ENCODE measurements at places on chromosomes 7 and 10.

DNA sequence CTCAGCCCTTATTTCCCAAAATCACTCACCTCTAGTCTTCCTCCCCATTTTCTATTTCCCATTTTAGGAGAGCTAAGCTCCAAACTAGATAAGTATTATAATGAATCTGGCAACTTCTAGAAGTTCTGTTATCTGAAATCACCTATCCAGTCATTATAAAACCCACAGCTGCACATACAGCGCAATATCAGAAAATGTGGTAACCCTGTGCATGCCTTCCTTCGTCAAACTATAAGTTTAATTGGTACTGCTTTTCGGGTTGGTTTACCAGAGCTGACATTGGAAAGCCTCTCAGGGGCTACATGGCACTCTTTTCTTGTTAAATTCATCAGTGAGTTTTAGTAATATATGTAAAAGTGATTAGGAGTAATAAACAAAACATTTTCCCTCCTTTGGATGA is 1.6 kb downstream of the LAMB4 start:
- no peak for DNase-seq

GRCh38 chr7:155489158-155489840 is 31.4 kb downstream of the EN2 start:
- DNase-seq = no peak

GRCh38 chr7:38795593-38795992 is 113.4 kb downstream of the VPS41 start:
- no peak for DNase-seq

GRCh38 chr10:12723220-12723619 is 278.3 kb downstream of the CCDC3 start:
- no peak for DNase-seq

GRCh38 chr10:49387071-49387470 is 8.8 kb downstream of the DRGX start:
- no peak for DNase-seq

DNA sequence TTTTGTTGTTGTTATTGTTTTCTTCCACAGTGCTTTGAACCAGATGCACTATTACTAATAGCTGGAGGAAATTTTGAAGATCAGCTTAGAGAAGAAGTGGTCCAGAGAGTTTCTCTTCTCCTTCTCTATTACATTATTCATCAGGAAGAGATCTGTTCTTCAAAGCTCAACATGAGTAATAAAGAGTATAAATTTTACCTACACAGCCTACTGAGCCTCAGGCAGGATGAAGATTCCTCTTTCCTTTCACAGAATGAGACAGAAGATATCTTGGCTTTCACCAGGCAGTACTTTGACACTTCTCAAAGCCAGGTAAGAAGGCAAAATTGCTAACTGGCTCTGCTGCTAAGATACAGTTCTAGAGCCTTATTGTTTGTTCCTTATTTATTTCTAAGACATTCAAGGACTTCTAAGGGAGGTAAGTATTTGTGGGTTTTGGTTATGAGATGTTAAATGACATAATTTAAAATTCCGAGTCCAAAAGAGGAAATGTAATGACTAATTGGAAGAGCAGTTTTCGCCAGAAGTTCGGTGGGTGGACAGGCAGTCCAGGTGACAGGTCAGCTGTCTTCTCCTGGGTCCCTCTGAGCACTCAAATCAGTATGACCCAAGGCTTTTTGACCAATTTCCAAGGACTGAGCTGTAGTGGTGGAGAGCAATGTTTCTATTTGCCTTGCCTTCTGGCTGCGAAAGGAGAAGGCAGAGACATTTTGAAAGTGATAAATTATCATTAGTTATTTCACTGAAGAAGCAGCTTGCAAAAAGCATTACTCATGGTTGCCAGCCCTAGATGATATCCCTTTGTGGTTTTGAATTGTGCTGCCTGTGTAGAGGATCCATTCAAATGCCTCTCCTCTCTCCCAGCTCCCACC is 10.1 kb downstream of the SLC39A12 start:
- no peak for DNase-seq

DNA sequence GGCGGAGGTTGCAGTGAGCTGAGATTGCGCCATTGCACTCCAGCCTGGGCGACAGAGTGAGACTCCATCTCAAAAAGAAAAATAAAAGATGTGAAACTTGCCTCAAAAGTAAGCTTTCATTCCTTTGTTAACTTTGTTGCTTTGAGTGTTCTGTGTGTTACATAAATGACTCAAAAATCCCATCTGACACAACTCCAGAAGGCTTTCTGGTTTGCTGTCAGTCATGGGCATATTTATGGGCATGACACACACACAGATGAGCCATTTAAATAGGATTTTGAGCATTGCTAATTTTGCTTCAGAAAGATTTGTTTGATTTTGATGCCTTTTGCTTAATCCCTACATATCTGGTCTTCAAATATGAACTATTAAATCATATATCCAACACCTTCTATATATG is 82.6 kb downstream of the CACNB2 start:
- DNase-seq = no peak

DNA sequence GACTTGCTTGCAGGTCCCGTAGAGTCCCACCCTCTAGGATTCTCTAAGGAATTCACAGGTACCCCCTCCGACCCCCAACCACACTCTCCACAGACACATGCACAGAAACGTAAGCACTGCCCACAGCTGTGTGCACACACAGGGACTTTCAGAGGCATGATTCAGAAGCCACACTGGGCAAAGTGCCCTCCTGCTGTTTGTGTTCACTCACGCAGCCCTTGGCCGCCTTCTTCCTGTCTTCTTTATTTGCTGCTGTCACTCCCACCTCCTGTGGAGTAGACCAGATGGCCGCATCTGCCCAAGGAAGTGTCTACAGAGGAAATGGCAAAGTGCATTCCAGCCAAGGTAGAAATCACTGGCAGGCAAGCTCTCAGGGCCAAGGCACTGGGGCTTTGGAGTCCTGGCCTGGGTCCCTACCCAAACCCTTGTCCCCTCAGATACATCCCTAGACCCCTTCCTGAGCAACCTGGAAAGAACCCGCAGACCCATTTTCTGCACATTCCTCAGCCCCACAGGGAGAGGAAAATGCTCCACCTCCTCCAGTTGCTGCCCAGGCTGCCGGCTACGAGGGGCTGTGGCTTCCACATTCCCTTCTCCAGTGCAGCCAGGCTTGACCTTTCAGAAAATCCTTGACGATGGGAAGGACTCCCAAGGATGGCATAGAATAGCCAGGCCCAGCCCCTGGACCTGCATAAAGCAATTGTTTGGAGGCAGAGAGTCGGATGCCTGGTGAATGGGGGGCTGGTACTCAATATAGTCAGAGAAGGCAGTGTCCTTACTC is 21.6 kb upstream of the GIMAP8 start:
- no peak for DNase-seq

DNA sequence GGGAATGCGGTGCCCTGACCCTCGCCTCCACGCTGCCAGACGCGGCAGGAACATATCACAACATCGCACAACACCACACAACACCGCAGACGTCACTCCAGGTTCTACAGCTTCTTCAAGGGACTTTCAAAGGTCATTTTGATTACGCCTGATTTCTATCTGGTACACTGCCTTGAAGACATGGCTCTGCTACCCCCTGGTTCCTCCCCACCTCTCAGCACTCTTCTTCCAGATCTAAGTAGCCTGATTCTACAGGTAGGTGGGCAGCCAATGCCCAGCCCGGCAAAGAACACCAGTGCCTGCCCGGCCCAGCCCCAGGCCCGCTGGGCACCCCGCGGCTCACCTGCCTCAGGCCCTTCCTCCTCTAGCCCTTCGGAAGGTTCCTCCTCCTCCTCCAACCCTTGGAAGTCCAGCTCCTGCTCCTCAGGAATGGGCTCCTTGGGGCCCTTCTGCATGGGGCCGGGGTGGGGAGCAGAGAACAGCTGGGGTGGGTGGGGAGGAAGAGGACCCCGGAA is 8.4 kb downstream of the GIGYF1 start:
- DNase-seq = no peak

DNA sequence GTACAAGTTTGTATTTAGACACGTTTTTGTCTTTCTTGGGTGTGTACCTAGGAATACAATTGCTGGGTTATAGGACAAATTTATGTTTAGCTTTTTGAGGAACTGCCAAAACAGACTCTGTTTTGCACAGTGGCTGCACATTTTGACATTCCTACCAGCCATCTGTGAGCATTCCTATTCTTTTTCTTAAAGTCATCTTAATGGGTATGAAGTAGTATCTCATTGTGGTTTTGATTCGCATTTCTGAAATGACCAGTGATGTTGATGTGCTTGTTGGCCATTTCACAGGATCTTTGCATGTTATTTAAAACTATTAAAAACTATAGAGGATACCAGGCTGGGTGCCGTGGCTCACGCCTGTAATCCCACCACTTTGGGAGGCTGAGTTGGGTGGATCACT is 32.6 kb upstream of the IL15RA start:
- DNase-seq = no peak

DNA sequence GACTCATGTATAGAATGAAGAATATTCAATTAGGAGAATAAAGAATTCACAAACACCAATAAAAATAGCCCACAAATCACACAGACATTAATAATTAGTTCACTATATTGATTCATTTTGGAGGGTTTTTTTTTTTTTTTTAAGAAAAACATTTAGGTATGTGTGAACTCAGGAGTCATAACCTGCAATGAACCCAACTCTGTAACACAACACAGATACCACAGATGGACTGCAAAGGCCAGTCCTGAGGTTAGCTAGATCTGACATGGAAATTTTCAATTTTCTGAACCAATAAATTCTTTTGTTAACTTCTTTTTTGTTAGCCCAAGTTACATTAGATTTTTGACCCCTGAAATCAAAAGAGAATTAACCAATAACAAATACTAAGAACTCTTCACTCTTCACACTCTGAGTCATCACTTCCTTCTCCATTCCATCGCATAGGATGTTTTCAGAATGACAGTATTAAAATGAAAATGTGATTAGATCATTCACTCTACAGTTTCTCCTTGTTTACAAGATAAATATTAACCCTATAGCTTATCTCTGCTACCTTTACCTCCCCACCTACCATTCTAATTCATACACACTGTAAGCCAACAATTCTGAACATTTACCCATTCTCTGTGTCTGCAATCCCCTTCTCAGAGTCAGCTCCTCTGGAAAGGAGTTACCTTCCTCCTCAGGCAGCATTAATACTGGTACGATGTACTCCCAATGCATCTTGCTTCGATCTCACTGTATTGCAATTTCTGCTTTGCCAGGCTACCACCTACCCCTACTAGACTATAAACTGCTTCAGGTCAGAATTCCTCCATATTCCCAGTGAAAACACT is 141.5 kb downstream of the LRRN3 start:
- DNase-seq = no peak

- no peak for DNase-seq
Observed at GRCh38 chr7:122013630-122014029, 130.4 kb downstream of the AASS start.

- no peak for DNase-seq
Observed at GRCh38 chr10:28733647-28734046, 56.3 kb downstream of the BAMBI start.

GRCh38 chr7:41706228-41706930 is 3.5 kb upstream of the INHBA start:
- no peak for DNase-seq

- no peak for DNase-seq
Observed at GRCh38 chr10:102542800-102543418, 39.1 kb downstream of the SUFU start.

- DNase-seq = no peak
Observed at GRCh38 chr7:68364886-68365625, 1233.2 kb upstream of the AUTS2 start.

DNA sequence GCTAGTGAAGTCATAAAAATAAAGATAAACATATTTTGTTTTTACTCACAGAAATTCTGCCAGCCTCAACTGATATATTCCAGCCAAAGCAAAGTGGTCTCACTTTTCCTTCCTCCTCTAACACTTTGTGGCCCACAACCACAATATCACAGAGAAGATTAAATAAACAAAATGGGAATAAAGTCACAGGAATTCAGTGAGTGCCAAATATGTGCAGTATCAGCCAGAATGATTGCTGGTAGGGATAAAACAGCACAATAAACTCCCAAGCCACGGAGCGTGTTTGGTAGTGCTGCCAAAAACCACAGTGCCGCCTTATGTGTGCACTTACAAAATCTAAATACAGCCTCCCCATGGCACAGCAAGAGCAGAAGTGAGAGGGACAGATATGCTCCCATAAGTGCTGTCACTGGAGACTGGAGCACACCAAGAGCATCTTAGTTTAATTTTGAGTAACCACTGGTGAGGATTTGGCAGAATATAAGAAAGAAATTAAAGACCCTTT is 155.8 kb downstream of the POM121L12 start:
- no peak for DNase-seq

DNA sequence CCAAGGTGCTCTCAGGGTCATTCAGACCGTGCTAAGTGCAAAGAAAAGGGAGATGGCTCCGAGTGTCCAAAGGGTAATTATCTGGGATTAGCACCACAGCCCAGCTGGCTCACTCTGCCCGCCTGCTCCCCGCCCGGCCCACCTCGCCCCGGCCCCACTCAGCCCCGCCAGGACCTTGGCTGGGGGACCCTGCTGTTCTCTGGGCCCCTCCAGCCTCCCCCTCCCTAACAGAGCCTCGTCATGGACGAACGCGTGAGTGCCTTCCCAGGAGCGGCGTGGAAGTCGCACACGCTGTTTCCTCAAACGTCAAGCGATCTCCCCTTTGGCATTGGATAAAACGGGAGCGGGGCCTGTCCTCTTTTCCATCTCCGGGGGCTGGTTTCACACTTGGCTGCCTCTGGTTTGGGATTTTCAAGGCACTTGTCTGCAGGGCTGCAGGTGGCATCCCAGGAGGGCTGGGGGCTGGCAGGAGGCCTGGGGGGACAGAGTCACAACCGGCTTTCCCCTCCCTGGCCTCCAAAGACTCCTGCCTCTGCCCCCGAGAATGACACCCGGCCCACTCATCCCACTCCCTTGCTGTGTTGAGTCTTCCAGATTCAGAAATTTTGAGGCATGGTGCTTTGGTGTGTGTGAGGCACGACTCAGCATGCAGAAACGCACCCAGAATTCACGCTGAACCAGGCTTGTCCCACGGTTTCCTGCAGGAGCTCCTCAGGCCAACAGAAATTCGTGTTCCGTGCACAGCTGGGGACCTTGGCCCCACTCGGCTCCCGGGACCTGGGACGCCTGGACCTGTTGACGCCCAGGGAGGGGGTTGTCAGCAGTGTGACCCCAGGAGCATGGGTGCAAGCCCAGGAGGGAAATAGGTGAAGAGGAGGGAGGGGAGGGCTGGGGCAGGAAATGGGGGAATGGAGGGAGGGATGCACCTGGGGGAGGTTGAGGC is 110.0 kb downstream of the PDGFA start:
- DNase-seq = no peak

GRCh38 chr7:47047384-47047783 is 534.5 kb downstream of the TNS3 start:
- no peak for DNase-seq

DNA sequence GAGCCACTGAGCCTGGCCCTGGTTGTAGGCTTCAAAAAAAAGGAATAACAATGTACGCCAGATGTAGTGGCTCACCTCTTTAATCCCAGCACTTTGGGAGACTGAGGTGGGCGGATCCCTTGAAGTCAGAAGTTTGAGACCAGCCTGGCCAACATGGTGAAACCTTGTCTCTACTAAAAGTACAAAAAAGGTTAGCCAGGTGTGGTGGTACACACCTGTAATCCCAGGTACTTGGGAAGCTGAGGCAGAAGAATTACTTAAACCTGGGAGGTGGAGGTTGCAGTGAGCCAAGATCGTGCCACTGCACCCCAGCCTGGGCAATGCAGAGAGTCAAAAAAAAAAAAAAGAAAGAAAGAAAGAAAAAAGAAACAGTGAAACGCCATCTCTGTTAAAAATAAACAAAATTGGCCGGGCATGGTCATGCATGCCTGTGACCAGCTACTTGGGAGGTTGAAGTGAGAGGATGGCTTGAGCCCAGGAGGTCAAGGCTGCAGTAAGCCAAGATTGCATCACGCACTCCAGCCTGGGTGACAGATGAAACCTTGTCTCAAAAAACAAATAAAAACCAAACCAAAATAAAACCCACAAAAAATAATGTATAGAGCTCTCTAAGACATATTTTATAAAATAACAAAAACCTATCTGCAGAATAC is 4.7 kb upstream of the KLHDC10 start:
- no peak for DNase-seq

Data from stimulated activated CD8-positive, alpha-beta memory T cell treated with anti-CD3 and anti-CD28 coated beads, Interleukin-7, amount 100 ng/mL, for 1 hour (primary cell).